ENCODE measurements at places on chromosomes 12 and 14.

- no peak for DNase-seq
These were observed 650 bp upstream of the PTGER2 start for GRCh38 chr14:52313462-52313861.

GRCh38 chr12:12992418-12993130 lies 7.5 kb downstream of the HEBP1 start:
- DNase-seq: peak; percentile 68

- peak; percentile 76 for DNase-seq
These were observed 108.5 kb downstream of the ARF6 start for GRCh38 chr14:50001151-50001998.

DNA sequence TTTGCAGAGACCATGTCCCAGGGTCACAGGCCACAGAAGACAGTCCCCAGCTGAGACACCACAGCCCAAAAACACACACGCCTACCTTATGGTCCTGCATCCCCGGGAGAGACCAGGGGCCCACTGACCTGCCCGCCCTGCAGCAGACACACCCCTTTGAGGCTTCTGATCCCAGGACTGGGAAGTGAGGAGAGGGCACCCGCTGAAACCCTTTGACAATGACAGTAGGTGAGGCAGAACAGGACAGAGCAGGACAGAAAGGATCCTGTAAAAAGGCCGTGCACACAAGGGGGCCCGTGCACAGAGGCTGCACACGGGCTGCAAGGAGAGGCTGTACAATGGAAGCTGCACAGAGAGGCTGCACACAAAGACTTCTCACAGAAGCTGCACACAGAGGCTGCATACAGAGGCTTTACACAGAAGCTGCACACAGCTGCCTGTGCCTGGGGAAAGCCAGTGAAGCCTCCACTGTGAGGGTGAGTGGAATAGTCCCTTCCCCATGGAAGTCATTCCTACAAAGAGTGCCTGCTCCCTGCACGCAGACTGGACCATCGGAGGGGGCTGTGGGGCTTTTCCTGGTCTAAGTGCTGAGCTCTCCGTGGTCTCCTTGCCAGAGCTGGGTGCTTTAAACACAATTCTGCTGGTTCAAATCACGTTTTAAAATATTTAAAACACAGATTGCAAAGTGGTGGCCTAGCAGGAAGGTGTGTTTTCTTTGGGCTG lies 16.6 kb upstream of the SFSWAP start:
- no peak for DNase-seq

GRCh38 chr12:124279846-124280360 lies 15.0 kb upstream of the RFLNA start:
- no peak for DNase-seq

DNA sequence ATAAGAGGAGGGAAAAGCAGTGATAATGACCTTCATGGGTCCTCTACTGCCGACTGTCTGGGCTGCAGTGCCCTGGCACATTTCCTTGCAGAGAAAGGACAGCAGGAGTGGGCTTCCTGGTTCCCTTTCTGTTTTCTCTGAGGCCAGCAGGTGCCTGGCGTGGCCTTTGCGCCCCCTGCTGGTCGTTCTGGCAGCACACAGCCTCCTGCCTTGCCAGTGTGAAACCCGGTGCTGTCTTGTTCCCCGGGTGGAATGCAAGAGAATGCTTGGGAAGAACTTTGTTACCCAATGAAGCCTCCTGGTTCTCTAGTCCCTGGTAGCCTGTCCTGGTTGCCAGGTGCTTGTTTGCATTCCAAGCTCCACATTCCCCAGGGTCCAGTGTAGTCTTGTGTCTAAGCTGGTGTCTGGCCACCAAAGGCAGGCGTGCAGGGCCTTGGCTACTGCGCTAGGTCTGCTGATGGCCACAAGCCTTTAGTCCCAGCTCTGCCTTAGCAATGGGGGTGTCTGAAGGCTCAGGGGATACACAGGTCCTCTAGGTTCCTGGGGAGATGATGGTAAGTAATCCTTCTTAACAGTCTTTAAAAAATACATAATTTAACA lies 1392.4 kb upstream of the TMEM132C start:
- peak; percentile 68 for DNase-seq

DNA sequence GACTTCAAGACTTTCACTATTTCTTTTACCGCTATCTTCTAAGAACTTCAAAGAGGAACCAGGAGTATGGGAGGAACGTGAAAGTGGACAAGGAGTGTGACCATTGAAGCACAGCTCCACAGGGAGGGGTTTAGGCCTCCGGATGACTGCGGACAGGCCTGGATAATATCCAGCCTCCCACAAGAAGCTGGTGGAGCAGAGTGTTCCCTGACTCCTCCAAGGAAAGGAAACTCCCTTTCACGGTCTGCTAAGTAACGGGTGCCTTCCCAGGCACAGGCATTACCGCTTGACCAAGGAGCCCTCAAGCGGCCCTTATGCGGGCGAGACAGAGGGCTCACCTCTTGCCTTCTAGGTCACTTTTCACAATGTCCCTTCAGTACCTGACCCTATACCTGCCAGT lies 267.0 kb downstream of the RPL10L start:
- no peak for DNase-seq

DNA sequence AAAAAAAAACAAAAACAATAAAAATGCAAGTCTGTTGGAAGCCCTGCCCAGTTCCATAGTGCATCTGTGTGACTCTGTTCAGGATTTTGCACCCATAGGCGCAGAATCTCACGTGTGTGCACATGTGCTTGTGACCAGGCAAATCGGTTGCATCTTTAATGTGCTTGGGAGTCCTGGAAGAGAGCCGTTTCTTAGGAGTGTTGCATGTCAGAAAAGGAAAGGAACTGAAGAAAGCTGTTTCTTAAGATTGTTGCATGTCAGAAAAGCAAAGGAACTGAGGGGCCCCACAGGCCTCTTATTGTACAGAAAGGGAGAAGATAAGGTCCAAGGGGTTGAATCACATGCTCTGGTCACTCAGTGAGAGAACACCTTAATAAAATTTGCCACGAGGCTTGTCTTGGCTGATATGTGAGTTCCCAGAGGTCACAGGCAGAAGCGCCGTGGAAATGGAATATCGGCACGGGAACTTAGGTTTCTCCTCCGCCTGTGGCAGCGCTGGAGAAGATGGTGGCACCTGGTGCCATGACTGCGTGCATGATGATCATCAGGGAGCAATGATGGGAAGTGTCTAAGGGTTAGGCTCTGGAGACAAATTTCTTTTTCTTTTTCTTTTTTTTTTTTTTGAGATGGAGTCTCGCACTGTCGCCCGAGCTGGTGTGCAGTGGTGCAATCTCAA lies 90.0 kb downstream of the LRRC74A start:
- no peak for DNase-seq

- DNase-seq: peak; percentile 89
These were observed 80.9 kb downstream of the CRADD start for GRCh38 chr12:93757792-93758694.

GRCh38 chr12:14367040-14367661 lies 1.7 kb downstream of the ATF7IP start:
- peak; percentile 77 for DNase-seq
